Kasumi-1 (cell line): ENCODE measurements at places on chromosomes 5 and 9.

DNA sequence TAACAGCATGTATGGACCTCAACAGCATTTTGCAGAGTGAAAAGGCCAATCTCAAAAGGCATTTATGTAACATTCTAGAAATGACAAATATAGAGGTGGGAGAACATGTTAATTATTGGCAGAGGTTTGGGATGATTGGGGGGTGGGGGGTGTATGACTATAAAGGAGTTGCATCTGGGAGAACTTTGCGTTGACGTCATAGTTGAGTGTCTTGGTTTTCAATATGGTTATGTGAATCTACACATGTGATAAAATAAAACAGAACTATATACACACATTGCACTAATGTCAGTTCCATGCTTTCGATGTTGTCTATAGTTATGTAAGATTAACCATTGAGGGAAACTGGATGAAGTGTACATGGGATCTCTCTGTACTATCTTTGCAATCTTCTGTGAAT lies 139.1 kb downstream of the SV2C start:
- no peak for DNase-seq

DNA sequence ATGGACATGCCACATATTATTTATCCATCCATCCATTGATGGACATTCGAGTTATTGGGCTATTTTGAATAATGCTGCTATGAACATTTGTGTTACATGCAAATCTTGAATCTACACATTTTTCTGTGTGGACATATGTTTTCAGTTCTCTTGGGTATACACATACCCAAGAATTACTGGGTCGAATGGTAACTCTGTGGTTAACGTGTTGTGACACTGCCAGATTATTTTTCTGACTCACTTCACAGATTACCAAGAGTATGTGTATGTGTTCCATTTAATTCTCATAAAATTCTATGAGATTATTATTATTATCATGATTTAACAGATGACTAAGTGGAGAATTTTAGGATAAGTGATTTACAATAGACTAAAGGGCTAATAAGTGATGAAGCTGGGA lies 26.7 kb downstream of the CYFIP2 start:
- no peak for DNase-seq

DNA sequence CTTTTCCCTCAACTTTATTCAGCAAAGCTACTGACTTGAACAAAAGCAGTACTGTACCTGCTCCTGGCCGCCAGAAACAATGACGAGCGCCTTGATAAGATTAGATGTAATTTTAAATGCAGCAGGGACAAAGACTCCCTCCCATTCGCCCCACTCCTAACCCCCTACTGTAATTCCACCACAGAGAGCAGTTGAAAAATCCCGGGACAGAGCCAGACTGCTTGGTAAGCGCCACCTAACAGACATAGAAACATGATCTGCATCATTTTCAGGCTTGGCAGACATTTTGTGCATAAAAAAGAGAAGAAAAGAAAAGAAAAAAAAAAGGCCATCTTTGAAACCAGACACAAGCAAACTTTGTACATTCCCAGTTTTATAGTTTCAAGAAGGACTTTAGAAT lies 81.9 kb downstream of the ISL1 start:
- DNase-seq = no peak

DNA sequence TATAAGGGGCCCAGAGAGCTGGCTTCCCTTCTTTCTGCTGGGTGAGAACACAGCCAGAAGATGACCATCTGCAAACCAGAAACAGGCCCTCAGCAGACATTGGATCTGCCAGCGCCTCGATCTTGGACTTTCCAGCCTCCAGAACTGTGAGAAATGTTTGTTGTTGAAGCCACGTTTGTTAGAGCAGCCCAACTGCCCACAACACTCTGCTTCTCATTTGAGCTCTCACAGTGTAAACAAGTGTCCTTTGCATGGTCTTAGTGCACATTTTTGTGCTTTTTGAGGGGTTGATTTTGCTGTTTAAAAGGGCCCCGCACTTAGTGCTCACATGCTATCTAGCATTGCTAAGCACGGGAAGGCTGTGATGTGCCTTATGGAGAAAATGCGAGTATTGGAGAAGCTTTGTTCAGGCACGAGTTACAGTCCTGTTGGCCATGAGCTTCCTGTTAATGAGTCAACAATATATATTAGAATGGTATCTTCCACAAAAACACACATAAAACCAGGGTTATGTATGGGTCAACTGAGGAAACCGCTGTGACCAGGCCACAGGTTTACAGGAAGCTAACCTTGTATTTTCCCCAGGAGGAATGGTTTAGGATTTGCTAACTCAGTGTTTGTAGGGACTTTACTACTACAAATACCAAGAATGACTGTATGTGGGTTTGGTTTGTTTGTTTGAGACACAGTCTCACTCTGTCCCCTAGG lies 11.9 kb downstream of the CMBL start:
- no peak for DNase-seq

DNA sequence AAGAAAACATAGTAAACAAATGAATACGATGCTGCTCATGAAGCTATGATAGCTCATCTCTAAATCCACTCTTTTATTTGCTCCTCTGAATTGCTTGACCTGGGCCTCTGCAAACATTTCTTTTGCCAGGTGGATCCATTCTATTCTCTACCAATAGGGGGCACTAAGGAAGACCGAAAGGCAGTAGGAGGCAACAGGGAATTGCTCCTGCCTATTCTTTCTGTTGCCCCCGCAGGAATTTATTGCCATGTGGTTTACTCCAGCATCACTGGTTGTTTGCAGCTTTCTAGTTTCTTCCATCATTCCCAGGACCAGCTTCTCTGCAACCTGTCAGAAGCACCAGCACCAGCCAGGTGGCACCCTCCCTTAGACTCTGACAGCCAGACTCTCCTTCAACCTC lies 5.3 kb downstream of the GAPT start:
- DNase-seq = peak; percentile 24

- DNase-seq = no peak
Observed at GRCh38 chr9:123378025-123378424, 22.0 kb downstream of the CRB2 start.

- DNase-seq = no peak
Observed at GRCh38 chr5:180173875-180174586, 35.0 kb downstream of the RASGEF1C start.

DNA sequence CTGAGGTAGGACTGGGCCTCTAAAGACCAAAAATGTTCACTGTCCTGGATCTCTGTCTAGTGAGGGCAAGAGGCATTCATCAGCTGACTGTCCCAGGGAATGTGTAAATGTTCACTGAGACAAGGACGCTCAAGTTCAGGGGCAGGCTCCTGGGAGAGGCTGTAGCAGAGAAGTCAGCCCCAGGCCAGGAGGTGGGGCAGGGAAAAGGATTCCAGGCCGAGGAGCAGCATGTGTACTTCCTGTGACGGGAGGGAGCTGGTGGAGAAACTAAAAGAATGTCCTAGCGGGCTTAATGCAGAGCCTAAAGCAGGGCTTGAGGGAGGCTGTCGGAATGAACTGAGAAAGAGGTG lies 205.8 kb downstream of the GABBR2 start:
- no peak for DNase-seq

DNA sequence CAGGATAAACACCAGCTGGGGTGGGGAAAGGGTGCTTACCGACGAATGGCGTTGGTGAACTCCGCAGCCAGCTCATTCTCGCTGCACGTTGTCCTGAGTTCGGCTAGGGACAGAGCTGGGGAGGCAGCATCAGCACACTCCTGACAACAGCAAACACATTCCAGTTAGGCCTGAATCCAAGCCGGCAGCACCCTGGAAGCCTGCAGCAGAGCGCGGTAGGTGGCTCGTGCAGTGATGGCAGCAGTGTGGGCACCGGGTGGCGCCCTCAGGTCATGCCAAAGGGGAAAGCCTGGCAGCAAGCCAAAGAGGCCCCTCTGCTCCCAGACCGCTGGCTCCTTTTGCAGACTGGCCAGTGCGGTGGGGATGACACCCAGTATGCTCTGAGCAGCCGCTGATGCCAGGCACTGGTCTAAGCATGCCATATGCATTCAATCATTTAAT lies 66.9 kb downstream of the DCP2 start:
- no peak for DNase-seq

GRCh38 chr9:19946441-19947109 lies 157.7 kb upstream of the SLC24A2 start:
- DNase-seq = no peak

- DNase-seq = no peak
Observed at GRCh38 chr5:68288707-68289134, 73.2 kb downstream of the PIK3R1 start.

DNA sequence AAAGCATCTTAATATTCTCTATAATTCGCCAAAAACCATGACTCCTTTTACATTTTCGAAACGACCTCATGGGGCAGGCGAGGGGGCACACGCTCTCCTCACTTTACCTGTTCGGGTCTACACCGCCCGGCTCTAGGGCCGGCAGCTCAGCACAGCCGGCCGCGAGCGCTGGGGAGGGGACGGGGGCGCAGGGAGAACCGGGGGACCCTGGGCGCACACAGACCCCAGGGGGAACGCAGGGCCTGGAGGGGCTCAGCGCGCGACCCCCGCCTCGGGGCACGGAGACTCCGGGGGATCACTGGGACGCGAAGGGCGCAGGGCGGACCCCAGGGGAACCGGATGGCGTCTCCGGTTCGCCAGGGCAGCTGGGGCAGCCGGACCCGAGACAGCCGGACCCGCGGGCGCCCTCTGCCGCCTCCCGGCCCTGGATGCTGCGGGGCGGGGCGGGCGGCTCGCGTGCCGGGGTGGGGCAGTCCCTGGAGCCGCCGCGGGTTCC lies at the start of gene AHRR:
Gene AHRR (plus strand): TSS at position 485 of the 496 bp plus-strand sequence. CDS start 22,189 bp downstream, outside the sequence.
- DNase-seq = no peak

DNA sequence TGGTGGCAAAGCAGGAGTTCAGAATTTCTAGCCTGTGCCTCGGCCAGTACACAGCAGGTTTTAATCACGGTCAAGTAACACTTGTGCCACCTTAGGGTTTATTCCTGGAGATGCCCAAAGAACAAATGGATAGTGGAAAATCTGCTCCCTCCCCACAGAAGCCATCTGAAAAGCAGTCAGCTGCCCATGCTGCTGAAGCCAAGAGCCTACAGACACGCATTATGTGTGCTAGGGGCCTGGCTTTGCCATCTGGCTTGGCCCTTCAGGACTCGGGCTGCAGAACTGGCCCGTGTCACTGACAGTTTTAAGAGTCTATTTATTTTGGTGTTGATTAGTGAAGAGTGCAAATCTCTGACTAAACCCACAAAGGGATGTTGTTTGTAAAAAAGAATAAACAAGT lies 11.1 kb downstream of the ARSB start:
- no peak for DNase-seq

GRCh38 chr5:106757672-106758071 lies 913.1 kb downstream of the EFNA5 start:
- no peak for DNase-seq

DNA sequence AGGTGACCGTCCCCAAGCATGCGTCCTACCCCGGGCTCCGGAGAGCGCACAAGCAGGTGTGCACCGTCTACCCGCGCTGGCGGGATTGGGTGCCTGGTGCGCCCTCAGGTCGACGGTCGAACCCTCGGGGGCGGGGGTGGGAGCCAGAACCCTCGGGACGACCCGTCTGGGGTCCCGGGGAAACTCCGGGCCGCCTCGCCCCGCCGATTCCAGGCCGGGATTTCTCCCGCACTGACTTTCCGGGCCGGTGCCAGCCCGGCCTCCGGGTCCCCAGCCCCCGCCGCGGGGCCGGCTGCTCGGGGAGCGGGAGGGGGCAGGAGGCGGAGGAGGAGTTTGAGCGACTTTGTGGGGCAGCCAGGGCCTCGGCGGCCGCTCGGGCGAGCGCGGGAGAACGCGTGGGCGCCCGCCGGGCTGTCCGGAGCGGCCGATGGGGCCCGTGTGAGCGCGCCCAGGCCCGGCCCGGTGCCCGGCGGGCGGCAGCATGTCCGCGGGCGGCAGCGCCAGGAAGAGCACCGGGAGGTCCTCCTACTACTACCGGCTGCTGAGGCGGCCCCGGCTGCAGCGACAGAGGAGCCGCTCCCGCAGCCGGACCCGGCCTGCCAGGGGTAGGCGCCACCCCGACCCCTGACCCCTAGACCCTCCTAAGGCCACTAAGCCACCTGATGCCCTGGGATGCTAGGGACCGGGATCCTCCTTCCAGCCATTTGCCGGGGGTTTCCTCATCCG lies at the start of gene DAB2IP:
Gene DAB2IP (plus strand): TSS at position 340 of the 726 bp plus-strand sequence. CDS start 142 bp downstream, at position 482.
- DNase-seq = no peak

- no peak for DNase-seq
Observed at GRCh38 chr9:25724424-25724823, 46.2 kb upstream of the TUSC1 start.

DNA sequence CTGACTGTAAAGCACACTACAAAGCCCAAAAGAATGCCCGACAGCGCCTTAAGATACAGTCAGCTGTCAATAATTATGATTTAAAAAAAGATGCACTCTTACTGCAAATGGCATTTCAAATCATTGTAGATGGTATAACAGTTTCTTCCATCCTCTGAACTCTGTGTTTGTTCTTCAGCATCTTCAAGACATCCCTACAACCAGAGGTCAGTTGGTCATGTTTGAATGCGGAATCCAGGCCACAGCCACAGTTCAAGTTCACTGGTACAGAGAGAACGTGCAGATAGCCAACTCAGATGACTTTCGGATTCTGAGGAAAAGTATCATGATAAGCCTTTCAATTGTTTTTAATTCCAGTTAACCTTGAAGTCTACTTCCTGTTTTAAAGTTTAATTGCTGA lies 8.7 kb upstream of the MYOT start:
- no peak for DNase-seq

DNA sequence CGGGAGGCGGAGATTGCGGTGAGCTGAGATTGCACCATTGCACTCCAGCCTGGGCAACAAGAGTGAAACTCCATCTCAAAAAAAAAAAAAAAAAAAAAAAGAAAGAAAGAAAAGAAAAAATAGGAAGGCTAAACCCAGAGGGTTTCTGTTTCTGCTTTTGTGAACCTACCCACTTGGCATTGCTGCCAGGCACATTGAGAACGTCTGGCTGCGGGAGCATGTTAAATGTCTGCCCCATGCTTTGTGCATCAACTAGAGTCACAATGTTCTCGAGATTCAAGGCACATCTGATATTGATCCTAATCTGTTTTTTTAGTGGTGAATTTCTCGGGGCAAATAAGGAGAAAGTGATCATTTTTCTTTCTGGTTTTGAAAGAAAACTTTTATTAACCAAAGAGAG lies 2.8 kb downstream of the SLC25A25 start:
- no peak for DNase-seq

DNA sequence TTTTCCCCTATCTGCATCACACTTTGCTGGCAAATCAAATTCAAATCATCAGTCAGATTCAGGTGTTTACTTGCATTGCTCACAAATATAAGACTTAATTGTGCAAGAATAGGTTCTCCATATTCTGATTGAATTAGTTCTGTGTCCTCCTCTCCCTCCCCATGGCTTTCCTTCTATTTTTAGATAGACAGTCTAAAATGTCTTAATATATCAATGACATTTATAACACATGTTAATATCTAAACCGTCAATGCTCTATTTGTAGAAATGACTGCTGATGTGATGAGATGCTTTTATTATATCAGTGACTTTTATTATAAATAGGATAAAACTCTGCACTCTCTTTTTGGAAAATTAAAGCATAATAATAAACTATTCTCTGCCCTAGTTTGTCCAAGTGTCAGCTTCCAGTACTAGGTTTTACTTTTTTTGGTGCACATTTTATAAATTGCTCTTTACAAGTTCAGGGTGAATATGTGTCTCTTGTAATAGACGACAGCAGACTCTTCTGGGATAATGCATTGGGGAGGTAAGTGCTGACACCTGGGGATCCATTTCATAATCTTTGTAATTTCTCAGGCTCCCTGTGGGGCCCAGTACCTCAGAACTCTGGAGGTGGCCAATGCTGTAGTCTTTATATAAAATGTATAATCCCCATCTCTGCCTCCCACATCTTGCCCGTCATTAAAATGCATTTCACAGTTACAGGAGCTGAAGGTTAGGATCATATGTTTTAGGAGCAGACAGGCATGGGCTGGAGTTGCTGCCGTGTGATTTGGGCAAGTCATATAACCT lies 321.5 kb downstream of the BRINP1 start:
- no peak for DNase-seq

GRCh38 chr5:1934801-1935429 lies 52.2 kb upstream of the IRX4 start:
- no peak for DNase-seq
